ENCODE measurements at places on chromosomes 1 and 21.

GRCh38 chr1:213369465-213369864 lies 318.4 kb downstream of the RPS6KC1 start:
- no peak for DNase-seq

GRCh38 chr1:42359466-42359865 lies 21.1 kb upstream of the RIMKLA start:
- no peak for DNase-seq

DNA sequence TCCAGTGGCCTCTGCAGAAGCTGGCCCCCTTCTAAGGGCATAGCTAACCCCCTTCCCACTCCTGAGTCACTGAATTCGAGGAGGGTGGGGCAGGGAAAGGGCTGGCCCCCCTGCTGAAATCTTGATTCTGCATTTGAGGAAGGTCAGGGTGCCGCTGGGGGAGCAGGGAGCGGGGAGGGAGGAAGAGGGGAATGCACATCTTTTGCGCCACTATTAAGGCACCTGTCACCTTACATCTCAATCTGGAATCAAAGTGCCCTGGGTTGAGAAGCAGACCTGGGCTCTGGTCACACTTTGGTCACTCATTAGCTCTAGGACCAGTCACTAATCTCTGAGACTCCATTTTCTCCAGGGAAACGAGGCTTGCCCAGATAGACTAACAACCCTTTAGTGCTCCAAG lies 62.0 kb downstream of the TOR1AIP2 start:
- DNase-seq = peak; percentile 76

GRCh38 chr21:16592381-16592780 lies 862.6 kb downstream of the USP25 start:
- DNase-seq = peak; percentile 30

DNA sequence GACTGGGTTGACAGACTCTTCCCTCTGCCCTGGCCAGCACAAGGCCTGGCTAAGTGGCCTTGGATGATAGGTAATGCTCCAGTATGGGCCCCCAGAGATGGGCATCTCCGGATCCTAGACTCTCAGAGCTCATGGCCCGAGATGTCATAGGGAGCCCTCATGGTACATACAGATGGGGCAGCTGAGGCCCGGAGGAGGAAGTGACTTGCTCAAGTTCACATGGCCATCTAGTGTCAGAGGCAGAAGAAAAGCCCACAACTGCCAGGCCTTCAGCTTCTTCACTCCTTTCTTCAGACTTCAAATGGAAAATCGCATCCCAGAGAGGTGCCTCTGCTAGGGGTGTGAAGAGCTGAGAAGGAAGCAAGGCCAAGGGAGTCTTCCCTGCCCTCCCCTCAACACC lies 46.8 kb upstream of the SYNC start:
- no peak for DNase-seq

DNA sequence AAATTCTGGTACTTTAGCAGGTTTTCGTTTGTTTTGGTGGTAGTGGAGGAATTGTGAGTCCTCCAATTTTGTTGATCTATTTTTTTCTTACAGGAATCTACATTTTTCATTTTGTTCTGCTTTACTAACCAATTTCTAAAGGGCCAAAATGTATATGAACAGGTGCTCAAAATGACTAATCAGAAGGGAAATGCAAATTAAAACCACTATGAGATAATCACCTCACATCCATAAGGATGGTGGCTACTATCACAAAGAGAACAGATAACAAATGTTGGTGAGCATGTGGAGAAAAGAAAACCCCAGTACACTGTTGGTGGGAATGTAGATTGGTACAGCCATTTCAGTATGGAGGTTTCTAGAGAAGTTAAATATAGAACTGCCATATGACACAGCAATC lies 134.2 kb downstream of the LMO4 start:
- DNase-seq = no peak
